Liver (tissue), 10 donors: ENCODE measurements at places on chromosomes 12 and 14.

GRCh38 chr12:103680591-103681141, 93.6 kb downstream of the STAB2 start:
- H3K4me1 ChIP-seq: no peaks in the 10 kb centered on the region
- no peaks in the 10 kb centered on the region for H3K27me3 ChIP-seq
- H3K27ac ChIP-seq: no peak overlapping the region
- H3K4me3 ChIP-seq: no peak overlapping the region

DNA sequence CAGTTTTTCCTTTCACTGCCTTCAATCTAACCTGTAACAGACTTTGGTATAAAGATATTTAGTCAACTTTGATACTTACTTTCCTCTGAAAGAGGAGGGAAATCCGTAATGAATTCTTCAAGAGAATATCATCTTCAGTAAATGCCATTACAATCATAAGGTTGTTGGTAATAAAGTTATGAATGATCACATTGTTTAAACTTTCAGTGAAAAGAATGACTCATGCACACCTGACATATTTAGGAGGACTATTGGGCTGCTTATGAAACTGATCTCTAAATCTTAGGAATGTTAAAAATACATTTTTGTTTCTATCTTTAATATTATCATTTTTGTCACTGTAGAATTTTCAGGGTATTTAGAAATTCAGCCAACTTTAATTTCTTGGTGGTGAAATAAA, 474.7 kb downstream of the SLC16A7 start:
- H3K4me1 ChIP-seq: no peaks in the 10 kb centered on the region
- no peak overlapping the region for H3K4me3 ChIP-seq
- H3K27me3 ChIP-seq: no peaks in the 10 kb centered on the region
- no peak overlapping the region for H3K27ac ChIP-seq

DNA sequence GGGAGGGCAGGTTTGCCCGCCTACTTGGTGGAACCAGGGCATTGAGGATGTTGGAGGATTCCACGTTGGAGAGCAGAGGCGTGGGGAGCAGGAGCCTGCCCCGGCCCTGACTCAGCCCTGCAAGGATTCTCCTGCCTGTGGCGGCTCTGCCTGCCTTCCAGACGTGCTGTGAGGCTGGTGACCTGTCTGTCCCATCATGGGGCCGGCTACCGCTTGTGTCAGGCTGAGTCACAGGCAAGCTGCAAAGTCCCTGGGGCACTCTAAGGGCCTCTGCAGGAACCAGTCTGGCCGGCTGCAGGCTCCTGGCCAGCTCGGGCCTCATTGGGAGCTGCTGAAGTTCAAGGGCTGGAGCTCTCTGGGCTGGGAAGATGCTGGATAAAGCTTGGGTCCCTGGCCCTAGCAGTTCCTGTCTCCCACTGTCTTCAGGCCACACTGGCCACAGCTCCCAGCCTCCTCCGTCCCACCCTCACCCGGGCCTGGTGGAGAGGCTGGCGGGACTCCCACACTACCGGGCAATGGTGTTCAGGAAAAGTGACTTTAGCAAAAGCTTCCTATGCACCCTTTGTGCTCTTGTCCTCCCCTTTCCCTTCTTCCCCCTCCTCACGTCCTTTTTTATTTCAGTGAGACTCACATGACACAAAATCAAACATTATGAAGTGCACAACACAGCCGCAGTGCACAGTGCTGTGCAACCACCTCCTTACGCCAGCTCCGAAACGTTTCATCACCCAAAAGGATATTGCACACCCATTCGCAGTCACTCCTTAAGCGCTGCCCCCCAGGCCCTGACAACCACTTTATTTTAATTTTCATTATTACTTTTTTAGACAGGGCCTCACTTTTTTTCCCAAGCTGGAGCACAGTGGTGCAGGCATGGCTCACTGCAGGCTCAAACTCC, 22.0 kb upstream of the ULK1 start:
- no peak for DNase-seq
- no peaks in the 10 kb centered on the region for H3K27me3 ChIP-seq
- no peak overlapping the region for H3K27ac ChIP-seq
- H3K36me3 ChIP-seq: no peaks in the 10 kb centered on the region
- H3K4me1 ChIP-seq: no peaks in the 10 kb centered on the region

DNA sequence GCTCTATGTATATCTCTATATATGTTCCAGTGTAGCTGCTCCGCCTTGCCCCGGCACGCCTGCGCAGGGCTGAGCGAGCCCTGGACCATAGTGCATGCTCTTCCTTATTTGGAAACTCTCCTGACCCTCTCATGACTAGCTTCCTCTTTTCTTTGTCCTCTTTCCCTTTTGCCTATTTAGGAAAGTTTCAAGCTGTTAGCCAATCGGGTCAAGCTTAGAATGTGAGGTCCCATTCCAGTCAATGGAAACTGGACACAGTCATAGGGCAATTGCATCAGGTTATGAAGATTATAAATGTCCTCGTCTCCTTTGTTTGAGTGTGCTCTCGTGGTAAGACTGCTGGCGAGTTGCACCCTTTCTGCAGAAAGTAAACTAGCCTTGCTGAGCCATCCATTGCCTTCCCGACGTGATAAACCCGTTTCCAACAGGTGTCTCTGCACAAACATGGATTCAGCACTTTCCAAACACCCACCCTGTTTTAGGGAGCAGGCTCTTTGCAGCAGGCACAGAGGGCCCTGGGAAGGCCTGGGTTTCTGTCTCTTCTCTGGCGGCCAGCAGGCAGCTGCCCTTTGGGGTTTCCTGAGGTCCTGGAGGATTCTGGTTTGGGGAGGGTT, 30.9 kb downstream of the CCDC92 start:
- H3K4me3 ChIP-seq: no peak overlapping the region
- no peak overlapping the region for H3K27ac ChIP-seq
- H3K4me1 ChIP-seq: no peaks in the 10 kb centered on the region
- no peak for DNase-seq
- H3K27me3 ChIP-seq: no peaks in the 10 kb centered on the region
- peaks cover 9% of the 10 kb centered on the region for H3K36me3 ChIP-seq

GRCh38 chr12:26119391-26119989, 5.3 kb downstream of the BHLHE41 start:
- H3K36me3 ChIP-seq: no peaks in the 10 kb centered on the region
- no peak for DNase-seq
- no peak overlapping the region for H3K27ac ChIP-seq
- H3K4me1 ChIP-seq: peaks cover 17% of the 10 kb centered on the region
- peaks cover 20% of the 10 kb centered on the region for H3K27me3 ChIP-seq

GRCh38 chr12:95646781-95647190, 95.5 kb upstream of the USP44 start:
- H3K4me3 ChIP-seq: no peak overlapping the region
- no peak for DNase-seq
- H3K36me3 ChIP-seq: no peaks in the 10 kb centered on the region
- no peaks in the 10 kb centered on the region for H3K4me1 ChIP-seq
- no peaks in the 10 kb centered on the region for H3K27me3 ChIP-seq
- H3K27ac ChIP-seq: no peak overlapping the region

DNA sequence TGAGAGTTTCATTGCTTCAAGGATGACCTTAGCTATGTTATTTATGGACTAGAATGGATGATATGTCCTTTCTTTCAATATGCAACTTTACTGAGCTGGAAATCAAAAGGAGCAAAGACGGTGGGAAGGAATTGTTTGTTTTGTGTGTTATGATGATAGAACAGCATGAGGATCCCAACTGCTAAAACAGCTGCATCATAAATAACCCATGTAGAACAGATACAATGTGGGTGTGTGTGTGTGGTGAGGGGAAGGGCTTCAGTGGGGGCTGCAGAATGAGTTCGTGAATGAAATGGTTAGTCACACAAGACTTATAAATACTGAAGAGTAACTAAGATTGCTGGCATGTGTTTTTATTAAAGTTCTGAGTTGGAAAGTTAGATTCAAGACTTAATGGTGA, 80.1 kb downstream of the DACT1 start:
- H3K27ac ChIP-seq: no peak overlapping the region
- no peaks in the 10 kb centered on the region for H3K36me3 ChIP-seq
- DNase-seq: no peak
- H3K4me1 ChIP-seq: no peaks in the 10 kb centered on the region

- H3K27me3 ChIP-seq: no peaks in the 10 kb centered on the region
- no peaks in the 10 kb centered on the region for H3K36me3 ChIP-seq
- no peak overlapping the region for H3K4me3 ChIP-seq
- DNase-seq: no peak
These were observed 23.8 kb downstream of the MAP3K9 start for GRCh38 chr14:70785556-70785955.

- no peak for DNase-seq
- no peaks in the 10 kb centered on the region for H3K27me3 ChIP-seq
These were observed 30.5 kb downstream of the DPF3 start for GRCh38 chr14:72863216-72864006.

GRCh38 chr12:95766356-95767019, 24.1 kb downstream of the NTN4 start:
- H3K27ac ChIP-seq: no peak overlapping the region
- H3K4me1 ChIP-seq: peaks cover 6% of the 10 kb centered on the region
- no peak for DNase-seq
- no peaks in the 10 kb centered on the region for H3K36me3 ChIP-seq

DNA sequence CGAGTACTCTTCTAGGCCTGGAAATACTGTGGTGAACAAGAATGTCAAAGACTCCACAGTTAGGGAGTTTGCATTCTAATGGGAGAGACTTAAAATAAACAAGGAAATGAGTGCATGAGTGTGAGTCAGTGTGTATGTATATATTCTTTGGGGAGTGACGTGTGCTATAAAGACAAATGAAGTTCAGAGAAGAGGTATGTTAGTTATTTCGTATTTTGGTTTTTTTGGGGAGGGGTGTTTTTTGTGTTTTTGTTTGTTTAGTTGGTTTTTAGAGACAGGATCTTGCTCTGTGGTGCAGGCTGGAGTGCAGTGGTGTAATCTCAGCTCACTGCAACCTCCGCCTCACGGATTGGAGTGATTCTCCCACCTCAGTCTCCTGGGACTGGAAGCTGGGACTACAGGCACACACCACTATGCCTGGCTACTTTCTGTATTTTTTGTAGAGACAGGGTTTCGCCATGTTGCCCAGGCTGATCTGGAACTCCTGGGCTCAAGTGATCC, 74.3 kb downstream of the SRGAP1 start:
- H3K27me3 ChIP-seq: no peaks in the 10 kb centered on the region
- H3K36me3 ChIP-seq: no peaks in the 10 kb centered on the region
- H3K4me3 ChIP-seq: no peak overlapping the region

DNA sequence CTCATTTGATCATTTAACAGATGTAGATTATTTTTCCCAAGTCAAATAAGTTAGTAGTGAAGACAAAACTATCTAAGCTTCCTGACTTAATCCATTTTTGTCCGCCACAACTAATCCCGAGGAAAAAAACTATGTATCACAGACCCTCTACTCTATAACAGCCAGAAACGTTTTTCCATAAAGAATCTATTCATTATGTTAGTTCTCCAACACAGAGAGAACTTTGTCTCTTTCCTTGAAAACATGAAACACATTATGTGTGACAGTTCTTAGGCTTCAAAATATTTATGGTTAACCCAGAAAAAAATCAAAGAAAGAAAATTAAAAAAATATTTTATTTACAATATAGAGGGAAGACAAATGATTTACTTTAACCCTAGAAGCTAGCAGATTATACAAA, 100.1 kb downstream of the PLEKHG7 start:
- H3K27me3 ChIP-seq: no peaks in the 10 kb centered on the region
- H3K4me3 ChIP-seq: no peak overlapping the region
- DNase-seq: no peak
- no peaks in the 10 kb centered on the region for H3K4me1 ChIP-seq
- H3K36me3 ChIP-seq: peaks cover 18% of the 10 kb centered on the region

DNA sequence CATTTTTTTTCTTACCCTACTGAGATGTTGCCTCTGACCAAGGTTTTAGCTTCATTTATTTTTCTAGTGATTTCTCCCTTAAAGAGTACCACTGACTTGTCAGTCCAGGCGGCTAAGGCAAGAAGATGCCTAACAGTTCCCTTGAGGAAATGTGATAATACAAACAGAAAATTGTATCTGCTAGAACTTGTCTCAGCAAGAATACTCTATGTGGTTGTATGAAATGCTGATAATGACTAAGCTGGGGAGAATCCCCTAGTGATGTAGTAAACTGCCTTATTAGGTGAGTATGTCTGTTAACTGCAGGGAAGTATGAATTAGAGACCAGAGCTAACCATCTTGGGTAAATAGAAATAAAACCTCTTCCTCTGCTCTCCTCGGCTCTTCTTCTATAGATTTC, 6.7 kb downstream of the C12orf54 start:
- no peaks in the 10 kb centered on the region for H3K36me3 ChIP-seq
- no peaks in the 10 kb centered on the region for H3K27me3 ChIP-seq
- no peaks in the 10 kb centered on the region for H3K4me1 ChIP-seq
- DNase-seq: no peak
- H3K27ac ChIP-seq: no peak overlapping the region
- H3K4me3 ChIP-seq: no peak overlapping the region

DNA sequence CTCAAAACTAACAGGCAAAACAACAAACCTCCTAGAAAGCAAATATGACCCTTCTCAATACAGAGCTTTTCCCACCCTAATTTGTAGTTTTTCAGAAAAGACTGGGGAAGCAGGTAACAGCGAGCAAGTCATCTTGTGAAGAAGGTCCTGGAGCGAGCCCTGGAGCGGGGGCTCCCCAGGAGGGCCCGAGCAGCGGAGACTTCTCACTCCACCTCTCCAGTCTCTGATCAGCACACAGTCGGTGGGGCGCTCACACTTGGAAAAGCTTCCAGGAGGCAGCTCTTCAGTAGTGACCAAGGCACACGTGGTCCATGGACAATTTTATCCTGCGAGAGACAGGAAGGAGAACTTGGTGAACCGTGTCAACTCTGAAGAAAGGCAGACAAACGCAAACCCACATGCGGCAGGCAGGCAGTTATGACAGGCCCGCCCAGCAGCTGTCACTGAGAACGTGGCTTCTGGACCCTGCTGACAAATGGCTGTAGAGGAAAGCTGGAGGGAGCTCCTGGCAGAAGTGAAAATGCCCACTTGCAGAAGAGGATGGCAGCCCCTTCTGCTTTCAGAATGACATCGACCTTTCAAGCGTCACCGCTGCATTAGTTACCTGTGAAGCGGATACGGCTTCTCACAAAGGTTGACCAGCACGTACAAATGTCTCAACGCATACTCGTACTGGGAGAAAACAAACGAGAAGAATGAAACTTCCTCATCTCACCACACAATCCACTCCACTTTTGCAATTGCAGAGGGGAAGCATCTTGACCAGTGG, 44.2 kb downstream of the LGMN start:
- no peaks in the 10 kb centered on the region for H3K4me1 ChIP-seq
- no peak overlapping the region for H3K4me3 ChIP-seq
- H3K27ac ChIP-seq: no peak overlapping the region
- H3K36me3 ChIP-seq: peaks cover 14% of the 10 kb centered on the region
- H3K27me3 ChIP-seq: no peaks in the 10 kb centered on the region

DNA sequence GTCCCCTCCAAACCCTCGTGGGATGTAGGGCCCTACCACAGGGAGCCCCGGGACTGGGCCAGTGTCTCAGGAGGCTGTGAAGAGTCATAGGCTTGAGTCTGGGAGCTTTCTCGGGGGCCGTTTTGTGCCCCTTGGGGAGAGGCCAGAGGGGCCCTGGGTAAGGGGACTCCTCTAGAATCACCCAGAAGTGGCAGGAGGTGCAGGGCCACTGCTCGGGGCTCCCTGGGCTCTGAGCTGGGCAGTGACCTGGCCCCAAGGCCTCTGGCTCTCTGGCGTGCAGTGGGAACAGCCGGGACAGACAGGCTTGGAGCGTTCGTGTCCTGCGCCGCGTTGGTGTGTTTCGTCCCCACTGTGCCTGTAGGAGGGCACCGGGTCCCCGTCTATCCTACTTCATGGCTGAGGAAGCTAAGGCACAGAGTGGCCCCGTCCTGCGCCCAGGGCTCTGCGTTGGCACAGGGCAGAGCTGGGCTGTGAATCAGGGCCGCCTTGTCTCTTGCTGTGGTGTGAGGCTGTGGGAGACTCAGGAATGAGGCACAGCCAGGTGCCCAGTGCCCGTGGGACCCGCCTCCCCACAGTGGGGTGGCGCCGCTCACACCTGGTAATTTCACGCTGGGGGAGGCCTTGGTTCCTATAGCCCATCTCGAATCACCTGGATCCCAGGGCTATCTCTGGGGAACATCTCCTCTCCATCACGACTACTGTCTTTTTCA, 23.8 kb upstream of the KIF26A start:
- H3K27ac ChIP-seq: no peak overlapping the region
- no peak overlapping the region for H3K4me3 ChIP-seq
- no peak for DNase-seq
- H3K27me3 ChIP-seq: no peaks in the 10 kb centered on the region
